ENCODE measurements at places on chromosomes 2 and 18. TPM values are rescaled to one million over a fixed set of nuclear protein-coding genes. Genes with fewer than 3 reads are reported as not detected.

DNA sequence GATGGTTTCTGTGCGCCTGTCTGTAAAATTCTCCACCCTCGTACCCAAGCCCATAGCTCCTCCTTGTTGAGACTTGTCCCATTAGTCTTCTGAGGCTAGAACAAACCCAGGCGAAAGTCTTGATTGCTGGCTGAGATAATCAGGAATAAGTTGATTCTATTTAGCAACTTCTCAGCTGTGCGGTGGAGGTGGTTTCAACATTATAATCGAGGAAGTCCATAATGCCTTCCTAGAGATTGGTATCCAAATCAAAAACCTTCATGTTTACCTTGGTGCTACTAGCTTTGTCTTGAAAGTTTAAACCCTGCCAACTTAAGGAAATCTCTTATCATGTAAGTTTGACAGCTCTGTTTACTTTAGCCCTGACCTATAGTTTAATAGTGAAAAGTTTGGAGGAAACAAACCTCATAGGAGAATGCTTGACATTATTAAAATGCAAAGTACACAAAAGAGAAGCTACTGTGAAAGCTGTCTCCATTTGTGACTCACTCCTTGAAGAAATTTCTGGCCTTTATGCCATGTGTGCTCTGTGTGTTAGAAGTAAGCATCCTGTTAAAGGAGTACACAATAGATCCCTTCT, 36.6 kb upstream of the DSC1 start:
- DNase-seq, result no peak

GRCh38 chr18:801137-801536, 10.9 kb downstream of the YES1 start:
- no peak for DNase-seq

DNA sequence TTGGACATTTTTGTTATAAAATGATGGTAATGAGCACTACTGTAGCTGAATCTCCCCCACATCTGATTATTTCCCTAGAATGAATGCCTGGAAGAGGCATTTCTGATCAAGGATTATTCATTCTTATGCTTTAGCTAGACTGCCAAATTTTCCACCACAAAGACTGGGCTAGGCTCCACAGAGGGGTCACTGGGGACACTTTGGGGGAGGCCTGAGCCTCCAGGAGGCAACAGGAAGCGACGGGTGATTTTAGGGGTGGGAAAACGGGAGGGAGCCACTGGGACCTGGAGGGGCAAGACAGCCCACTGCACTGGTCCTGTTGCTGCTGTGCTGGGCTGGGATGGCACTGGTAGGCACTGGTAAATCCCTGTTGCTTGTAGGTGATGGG, 2.4 kb upstream of the ASB1 start:
- no peak for DNase-seq

GRCh38 chr2:236904389-236905263, 181.1 kb upstream of the COPS8 start:
- no peak for DNase-seq

DNA sequence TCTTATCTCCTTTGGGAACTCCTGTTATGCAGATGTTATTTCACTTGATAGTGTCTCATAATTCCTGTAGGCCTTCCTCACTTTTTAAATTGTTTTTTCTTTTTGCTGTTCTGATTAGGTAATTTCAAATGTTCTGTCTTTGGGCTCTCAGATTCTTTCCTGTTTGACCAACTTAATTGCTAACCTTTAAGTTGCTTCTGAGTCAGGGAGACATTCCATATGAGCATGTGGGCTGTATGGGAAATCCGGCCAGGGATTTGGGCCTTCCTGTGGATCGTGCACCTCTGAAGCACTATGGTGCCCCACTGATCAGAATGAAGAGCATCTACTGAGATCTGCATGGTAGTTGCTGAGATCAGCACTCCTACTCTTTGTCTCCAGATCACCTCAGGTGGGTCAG, 44.7 kb upstream of the REEP1 start:
- DNase-seq, result no peak

DNA sequence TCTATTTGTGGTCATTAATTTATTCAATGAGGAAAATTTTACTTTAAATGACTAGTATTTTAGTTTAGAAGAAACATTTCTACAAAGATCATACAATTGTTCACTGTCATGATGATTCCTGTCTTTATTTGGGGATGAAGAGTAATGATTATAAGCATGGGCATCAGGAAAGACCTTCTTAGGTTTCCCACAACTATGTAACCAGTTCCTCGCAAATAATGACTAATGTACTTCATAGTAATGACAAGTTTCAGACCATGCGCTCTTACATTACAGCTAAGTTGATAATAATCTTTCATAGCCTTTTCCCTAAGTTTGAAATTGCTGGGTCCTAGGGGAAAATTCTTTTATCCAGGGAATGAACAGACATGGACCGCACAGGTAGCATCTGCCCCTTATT, 90.5 kb downstream of the MYO5B start:
- DNase-seq, result no peak

DNA sequence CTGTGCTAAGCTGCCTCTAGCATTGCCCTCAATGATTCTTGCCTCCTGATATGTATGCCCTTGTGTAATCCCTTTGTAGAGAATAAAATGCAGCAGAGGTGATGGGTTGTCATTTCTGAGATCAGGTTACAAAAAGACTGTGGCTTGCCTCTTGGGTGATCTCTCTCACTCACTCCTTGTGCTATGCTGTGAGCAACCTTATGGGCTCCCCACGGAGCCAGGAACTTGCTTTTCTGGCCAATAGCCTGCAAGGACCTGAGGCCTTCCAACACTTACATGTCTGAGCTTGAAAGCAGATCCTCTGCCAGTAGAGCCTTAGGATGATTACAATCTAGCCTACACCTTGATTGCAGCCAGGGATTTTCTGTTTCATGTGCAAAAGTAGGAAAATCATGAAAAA, 123.1 kb upstream of the XIRP2 start:
- no peak for DNase-seq

DNA sequence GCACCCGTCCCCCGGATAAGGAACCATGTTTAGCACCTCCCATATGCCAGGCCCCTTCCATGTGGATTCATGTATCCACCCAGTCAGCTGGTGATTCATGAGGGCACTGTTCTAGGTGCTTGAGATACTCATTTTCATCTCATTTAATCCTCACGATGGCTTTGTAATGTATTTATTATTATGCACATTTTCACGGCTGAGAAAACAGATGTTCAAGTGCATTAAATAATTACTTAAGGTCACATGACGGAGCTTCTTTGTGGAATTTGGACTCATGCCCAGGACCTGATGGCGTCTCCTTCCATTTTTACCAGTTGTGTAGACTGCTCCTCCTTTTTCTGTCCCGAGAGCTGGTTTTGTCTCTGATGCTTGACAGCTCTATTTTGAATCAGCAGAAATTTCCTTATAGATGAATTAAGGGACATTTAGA, 72.2 kb upstream of the RBM44 start:
- DNase-seq, result peak; percentile 34

DNA sequence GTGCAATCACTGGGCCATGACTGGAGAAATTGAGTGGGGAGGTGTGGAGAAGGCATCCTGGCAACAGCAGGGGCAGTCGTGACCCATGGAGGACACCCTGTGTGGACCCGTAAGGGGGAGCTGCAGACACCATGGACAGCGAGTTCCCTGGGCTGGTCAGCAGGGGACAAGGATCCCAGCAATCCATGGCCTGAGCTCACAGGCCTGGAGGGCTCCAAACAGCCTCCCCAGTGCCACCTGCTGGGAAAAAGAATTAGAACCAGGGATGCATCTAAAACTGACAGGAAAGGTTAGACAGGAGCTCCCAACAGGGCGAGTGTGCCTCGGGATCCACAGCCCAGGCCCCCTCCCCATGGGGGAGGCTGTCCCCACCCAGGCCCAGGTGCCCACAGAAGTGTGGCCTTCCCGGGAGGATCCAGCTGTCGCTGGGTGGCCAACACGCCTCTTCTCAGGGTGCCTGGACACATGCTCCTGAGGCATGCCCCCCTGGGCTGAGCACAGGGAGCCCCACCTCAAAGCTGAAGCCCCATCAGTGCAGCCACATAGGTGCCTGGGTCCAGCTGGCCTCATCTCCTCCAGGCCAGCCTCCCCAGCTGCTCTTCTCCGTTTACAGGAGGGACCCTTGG, 20.5 kb upstream of the KIF1A start:
- DNase-seq, result no peak

GRCh38 chr18:23539911-23540525, 36.7 kb downstream of the RMC1 start:
- DNase-seq, result no peak

GRCh38 chr2:111120253-111121027, at the start of gene BCL2L11:
BCL2L11 (plus strand) TSS chr2:111120914; CDS start chr2:111123746, 2,832 bp downstream.
- DNase-seq, result peak; percentile 94

- DNase-seq, result no peak
Measured at GRCh38 chr2:202171241-202171825, 67.1 kb downstream of the SUMO1 start.

- no peak for DNase-seq
Measured at GRCh38 chr2:241980193-241980592, 110.7 kb downstream of the RTP5 start.

The HOXD13 gene
- total RNA-seq, result 0.19 TPM

The SEH1L gene
- total RNA-seq, result 40.6 TPM

The OR6B2 gene
- not detected for total RNA-seq

The CDK15 gene
- 0.13 TPM for total RNA-seq

The HOXD4 gene
- not detected for total RNA-seq

Data from suprapubic skin (tissue), 4 donors.